ENCODE measurements at places on chromosomes 4 and X.

GRCh38 chrX:23079347-23079746 lies 79.6 kb downstream of the DDX53 start:
- DNase-seq, result no peak

DNA sequence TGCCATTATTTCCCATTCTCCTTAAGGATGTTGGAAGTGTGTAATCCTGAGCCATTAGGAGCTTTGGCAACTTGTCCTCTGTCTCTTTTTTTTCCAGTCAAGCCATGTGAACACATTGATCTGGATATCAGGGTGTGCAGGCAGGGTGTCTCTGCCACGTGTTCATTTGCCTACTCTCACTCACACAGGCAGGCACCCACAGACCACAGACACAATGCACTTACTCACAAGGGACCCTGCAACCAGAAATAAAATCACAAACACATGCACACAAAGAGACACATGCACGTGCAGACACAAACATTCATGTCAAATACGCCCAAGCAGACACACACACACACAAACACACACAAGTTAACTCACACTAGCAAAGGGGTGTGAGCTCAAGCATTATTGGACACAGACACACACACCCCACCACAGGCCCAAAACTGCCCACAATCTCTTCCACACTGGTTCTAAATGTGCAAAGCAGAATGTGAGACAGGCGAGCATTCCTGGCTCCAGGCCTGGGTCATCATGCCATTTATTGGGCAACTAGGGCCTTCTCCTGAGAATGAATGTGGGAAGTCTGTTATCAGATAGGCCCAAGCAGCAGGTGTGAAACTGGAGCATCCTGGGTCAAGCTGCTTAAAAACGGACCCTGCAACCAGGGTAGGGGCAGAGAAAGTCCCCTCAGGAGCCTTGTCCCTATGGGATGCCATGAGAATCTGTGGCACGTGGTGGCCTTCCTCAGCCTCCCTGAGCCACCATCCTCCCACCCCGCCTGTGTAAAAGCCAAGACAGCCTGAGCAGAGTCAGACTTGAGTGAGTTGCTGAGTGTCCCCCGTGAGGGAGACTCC lies 63.4 kb downstream of the NBDY start:
- DNase-seq, result no peak

- no peak for DNase-seq
Observed at GRCh38 chr4:185217408-185217975, 8.1 kb downstream of the SNX25 start.

DNA sequence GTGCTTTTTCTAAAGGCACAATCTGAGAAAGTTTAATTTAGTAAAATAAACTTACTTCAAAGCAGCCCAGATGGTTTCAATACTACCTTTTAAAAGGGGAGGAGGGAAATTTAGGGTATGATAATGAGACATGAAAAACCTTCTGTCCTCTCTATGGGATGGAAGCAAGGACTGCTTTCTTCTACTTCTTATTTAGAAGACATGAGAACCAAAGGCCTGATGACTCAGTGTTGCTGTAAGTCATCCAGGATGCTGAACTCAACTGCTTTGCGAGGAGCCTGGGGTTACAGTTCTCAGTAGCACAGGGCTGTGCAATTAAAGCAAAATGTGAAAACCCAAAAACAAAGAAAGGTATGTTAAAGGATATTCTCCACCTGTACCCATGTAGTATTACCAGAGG lies 140.8 kb upstream of the EDNRA start:
- DNase-seq, result no peak

DNA sequence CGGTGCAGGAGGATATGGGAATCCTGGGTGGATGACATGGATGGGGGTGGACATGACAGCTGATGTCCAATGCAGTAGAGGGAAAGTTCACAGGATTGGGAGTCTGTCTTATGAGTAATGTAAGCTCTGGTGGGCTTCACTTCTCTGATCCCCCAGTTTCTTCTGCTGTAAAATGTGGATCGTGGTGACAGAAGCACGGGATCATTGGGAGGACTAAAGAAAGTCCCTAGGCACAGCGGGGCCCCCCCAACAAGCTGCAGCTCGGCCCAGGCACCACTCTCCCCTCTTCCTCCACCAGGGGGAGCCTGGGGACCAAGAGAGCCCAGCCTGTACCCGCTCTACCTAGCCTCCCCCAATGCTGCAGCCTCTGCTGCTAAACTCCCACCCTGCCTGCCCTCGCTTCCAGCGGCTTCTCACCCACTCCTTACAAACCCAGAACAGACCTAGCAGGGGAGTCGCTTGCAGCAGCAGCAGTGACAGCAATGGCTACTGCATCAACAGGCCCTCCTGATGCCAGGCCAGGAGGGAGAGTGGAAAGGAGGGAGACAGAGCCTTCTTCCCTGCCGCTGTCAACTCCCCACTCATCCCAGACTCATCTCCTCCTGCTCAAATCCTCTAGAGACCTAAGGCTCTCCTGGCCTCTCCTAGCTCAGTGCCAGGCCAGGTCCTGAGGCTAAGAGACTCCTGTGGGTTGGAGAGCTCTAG lies 36.1 kb upstream of the IQSEC2 start:
- DNase-seq, result no peak

- no peak for DNase-seq
Observed at GRCh38 chr4:41050880-41051775, 163.2 kb downstream of the APBB2 start.

- DNase-seq, result no peak
Observed at GRCh38 chr4:29276150-29276549, 1444.0 kb upstream of the PCDH7 start.

DNA sequence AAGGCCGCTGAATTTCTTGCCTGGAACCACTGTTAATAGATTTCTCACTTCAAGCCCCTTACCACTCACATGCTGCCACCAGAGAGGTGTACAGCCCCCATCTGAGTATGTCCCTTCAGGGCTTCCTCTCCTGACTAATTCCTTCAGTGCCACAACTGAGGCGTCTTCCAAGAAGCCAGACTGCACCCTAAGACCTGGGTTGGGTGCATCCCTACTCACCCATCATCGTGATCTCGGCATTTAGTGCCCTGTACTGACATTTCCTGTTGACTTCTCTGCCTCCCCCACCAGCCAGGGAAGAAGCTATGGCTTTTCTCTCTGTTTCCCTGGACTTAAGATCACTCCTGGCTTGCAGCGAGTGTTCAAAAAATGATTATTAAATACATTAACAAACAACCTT lies 40.4 kb upstream of the MAP3K15 start:
- no peak for DNase-seq

GRCh38 chrX:6757631-6758030 lies 222.7 kb upstream of the VCX3A start:
- DNase-seq, result no peak

DNA sequence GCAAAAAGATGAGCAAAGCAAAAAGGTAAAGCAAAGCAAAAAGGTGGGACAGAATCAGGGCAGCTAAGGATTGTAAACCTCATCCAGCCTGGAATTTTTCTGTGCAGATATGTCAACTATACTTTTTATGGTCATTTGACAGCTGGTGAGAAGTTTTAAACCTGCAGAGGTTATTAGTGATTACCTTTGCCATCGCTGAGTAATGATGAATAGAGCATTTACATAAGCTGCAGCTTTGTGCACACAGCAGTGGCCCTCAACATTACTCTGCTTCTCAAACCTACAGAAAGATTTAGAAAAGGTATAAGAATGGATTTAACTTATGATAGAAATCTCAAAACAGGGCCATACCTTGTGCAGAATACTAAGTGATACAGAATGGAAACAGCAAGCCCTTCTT lies 54.5 kb upstream of the C4orf54 start:
- no peak for DNase-seq

Data from BJ (cell line).